Neural progenitor cell (in vitro differentiated cells): ENCODE measurements at places on chromosomes 5 and 9. TPM values are rescaled to one million over a fixed set of nuclear protein-coding genes. Genes with fewer than 3 reads are reported as not detected.
A peak's percentile ranks its signal among the peaks of the same experiment; 100 is the strongest.

The TMEM171 gene
- total RNA-seq, result not detected in 2 replicates

The HNRNPA0 gene
- 49.8 and 71.4 TPM in 2 replicates for total RNA-seq

The SH3PXD2B gene
- 27.3 and 46.3 TPM in 2 replicates for total RNA-seq

The PCDHGB7 gene
- 21.1 and 23.9 TPM in 2 replicates for total RNA-seq

The PCDHB4 gene
- 1.9 and 2.3 TPM in 2 replicates for total RNA-seq

The HTR4 gene
- 0.06 TPM in 1 of 2 replicates, not detected in the other for total RNA-seq

The LIX1 gene
- total RNA-seq, result 114 and 164 TPM in 2 replicates

The PCBD2 gene
- total RNA-seq, result 2.2 and 5.0 TPM in 2 replicates

The SHISAL2B gene
- total RNA-seq, result 10.4 and 17.8 TPM in 2 replicates

The SLC36A3 gene
- total RNA-seq, result not detected in 2 replicates

The CSF2 gene
- not detected in 2 replicates for total RNA-seq

The RANBP17 gene
- total RNA-seq, result 38.7 and 49.7 TPM in 2 replicates

GRCh38 chr9:133779516-133780403, 41.6 kb upstream of the SARDH start:
- no peak for DNase-seq

GRCh38 chr9:135093111-135093510, 5.6 kb downstream of the OLFM1 start:
- DNase-seq, result no peak

GRCh38 chr5:134093351-134093750, 21.1 kb upstream of the TCF7 start:
- no peak for DNase-seq

GRCh38 chr9:132451276-132451675, 41.3 kb downstream of the CFAP77 start:
- DNase-seq, result no peak

- no peak for DNase-seq
Measured at GRCh38 chr5:93583439-93583767, 381 bp downstream of the NR2F1 start.

DNA sequence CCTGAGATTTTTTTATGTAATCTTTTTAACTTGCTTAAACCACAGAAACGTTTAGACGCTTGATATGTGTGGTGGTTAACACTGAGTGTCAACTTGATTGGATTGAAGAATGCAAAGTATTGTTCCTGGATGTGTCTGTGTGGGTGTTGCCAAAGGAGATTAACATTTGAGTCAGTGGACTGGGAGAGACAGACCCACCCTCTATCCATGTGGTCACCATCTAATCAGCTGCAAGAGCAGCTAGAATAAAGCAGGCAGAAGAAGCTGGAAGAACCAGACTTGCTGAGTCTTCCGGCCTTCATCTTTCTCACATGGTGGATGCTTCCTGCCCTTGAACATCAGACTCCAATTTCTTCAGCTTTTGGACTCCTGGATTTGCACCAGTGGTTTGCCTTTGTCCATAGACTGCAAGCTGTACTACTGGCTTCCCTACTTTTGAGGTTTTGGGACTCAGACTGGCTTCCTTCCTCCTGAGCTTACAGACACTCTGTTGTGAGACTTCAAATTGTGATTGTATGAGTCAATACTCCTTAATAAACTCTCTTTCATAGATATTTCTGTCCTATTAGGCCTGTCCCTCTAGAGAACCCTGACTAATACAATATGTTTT, 816.0 kb upstream of the CDH9 start:
- DNase-seq, result no peak

GRCh38 chr5:137845472-137845871, 22.2 kb upstream of the MYOT start:
- DNase-seq, result no peak

DNA sequence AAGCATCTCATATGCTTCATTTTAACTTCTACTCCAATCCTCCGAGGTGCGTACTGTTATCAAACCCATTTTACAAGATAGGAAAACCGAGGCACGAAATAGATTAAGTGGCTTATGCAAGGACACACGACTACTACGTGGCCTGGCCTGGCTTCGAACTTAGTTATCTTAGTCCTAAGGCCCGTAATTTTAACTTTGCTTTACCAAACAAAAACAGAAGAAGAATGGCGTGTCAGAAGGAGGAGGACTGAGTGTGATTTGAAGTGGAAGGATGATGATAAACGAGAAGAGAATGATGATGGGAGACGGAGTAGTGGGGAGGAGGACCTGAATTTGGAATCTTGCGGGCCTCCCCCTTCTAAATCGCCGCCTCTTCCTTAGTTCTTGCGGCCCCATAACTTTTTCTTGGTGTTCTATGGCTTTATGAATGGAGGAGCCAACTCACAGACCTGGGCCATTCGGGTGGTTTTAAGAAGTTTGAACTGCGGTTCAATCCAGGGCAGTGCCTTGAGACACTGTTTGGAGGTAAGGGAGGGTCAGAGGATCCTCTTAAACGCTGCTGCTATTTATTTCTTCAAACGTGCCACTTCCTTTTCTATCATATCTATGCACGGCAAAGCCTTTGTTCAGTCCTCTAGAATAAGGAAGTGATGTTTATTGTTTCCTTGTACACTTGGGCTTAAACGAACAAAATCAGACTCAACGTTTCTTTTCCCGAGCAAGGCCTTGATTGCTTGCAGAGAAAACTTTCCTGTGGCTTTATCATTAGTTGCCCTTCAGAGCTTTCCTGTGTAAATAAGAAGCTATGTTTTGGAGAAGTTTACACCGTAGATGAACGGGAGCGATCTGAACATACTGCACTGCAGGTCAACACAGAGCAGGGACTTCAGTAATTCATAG, 795 bp downstream of the CNOT8 start:
- no peak for DNase-seq

GRCh38 chr5:83376461-83376860, 95.1 kb upstream of the VCAN start:
- DNase-seq, result no peak

- no peak for DNase-seq
Measured at GRCh38 chr5:1330146-1330846, 14.6 kb downstream of the CLPTM1L start.

DNA sequence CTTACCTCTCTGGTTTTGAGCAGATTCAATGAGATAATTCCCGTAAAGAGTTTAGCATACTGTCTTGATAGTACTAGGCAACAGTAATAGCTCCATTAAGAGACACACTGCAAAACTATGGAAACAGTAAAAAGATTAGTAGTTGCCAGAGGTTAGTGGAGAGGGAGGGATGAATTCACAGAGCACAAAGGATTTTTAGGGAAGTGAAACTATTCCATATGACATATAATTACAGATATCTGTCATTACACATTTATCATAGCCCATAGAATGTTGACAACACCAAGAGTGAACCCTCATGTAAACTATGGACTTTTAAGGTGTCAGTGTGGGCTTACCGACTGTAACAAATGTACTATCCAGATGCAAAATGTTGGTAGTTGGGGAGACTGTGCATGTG, 176.4 kb upstream of the PLCXD3 start:
- DNase-seq, result no peak

DNA sequence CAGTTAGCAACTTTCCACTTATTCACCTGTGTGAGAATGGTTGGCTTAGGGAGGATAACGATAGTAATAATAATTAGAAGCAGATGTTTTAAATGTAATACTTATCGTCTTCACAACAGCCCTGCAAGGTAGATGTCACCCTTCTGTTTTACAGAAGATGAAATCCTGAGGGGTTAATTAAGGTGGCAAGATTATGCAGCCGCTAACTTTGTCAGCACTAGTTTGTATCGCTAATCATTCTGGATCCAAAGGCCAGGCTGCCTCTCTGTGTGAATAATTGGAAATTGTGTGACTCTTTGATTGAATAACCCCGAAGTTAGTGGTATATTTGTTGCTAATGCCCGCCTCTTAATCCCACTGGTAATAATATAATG, 635 bp downstream of the IFT74 start:
- DNase-seq, result peak; percentile 24

DNA sequence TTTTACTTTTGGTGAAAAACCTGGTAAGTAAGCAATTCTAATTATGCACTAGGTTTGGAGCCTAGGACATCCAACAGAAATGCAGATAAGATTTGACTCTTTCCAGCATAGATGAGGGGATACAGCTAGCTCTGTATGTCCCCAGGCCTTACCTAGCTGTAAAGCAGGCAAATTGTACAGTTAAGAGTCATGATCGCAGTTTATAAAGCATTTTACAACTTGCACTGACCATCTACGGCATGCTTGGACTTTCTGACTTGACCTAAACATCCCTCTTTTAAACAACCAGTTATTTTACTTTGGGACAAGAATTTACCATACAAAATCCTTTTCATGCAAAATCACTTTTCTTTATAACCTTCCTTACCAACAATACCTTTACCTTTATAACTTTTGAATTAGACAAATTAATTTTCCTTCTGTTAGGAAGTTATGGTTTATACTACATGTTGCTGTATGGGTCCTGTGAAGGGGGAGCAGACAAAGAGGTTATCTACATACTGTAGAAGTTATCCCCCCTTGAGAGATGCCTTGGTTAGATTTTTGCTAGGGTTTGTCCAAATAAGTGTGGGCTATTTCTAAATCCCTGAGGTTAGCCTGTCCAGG, 36.8 kb downstream of the FGD3 start:
- DNase-seq, result peak; percentile 50

DNA sequence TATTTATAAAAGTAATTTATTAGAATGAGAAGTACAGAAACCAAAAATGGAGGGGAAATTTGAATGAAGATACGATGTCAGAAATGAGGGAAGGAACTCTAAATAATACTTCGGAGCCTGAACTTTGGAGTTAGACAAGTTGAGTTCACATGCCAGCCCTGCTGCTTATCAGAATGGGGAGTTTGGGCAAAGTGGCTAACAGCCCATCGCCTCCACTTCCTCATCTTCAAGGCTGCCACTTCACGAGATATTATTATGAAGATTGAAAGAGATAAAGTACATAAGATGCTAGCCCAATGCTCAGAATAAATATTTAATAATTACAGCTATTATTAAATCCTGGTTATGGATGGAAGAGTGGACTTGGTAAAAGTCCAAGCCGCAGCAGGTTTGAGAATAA, 56.2 kb upstream of the ABCA1 start:
- no peak for DNase-seq

GRCh38 chr5:172669386-172670004, 28.4 kb downstream of the NEURL1B start:
- DNase-seq, result no peak

GRCh38 chr5:126686451-126687126, 85.8 kb downstream of the PHAX start:
- no peak for DNase-seq

- peak; percentile 65 for DNase-seq
Measured at GRCh38 chr9:130659699-130660248, 4.6 kb upstream of the PRDM12 start.

- no peak for DNase-seq
Measured at GRCh38 chr9:86636519-86636918, 282.3 kb upstream of the TUT7 start.

DNA sequence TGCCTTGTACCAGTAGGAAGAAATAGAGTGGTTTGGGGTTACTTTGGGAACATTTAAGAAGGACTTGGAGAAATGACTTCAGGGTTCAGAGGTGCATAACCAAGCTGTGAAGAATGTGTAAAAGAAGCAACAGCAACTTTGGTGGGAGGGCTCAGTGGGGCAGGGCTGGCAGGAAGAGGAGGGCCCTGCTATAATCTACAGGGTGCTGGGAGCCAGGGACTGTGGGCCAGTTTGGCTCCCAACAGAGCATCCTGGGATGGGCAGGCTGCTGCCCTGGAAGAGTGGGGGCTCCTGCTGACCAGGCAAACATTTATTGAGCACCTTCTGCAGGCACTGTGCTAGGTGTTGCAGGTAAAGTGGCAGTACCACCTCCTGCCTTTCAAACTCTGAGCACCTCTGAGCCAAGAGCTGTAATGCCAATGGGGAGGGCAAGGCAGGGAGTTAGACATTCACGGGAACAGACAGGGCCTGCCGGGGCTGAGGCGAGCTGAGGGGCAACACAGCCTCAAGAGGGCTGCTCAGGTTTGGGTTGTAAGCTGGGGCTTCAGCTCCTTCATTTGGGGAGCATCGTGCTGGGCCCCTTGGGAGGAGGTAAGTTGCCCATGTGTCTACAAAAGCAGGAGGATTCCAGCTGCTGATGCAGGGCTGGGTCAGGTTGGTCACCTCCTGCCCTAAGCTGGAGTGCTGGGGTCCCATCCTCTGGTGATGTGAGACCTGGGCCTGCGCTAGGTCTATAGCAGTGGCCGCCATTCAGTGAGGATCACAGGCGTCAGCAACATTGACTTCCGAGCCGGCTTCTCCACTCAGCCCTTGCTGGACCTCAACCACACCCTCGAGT, 30.6 kb downstream of the HMCN2 start:
- DNase-seq, result no peak

- peak; percentile 74 for DNase-seq
Measured at GRCh38 chr9:132556714-132557113, 25.7 kb upstream of the BARHL1 start.

DNA sequence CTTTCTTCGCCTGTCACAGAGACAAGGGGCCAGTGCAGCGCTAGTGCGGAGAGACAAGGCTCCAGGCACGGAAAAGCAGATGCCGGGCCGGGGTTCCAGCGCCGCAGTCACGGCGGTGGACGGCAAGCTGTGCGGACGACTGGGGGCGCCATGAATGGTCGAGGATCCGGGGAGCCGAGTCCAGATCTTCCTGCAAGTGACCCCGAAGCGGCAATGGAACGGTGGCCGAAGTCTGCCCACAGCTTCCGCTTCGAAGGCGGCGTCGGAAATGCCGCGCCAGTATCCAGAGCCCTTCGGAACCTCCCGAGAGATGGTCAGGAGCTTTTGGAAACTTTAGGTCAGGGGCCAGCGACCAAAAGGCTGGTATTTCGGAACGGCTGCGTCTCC, 601 bp upstream of the FAF2 start:
- DNase-seq, result no peak

DNA sequence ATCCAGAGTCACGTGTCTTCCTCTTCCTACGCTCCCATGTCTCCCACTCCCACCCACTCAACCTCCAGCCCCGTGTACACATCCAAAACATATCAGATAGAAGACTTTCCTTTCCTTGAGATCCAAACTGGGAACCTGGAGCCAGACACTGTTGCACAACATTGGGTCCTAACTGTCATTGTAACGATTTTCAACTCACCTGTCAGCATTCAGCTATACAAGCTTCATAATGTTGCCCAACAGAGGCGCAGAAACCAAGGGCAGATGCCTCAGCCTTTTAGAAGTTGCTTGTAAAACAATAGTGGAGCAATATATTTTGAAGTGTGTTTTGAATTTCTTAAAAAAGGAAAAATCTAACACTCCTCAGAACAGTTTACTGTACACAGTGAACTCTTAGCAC, 84.9 kb upstream of the GLIS3 start:
- DNase-seq, result no peak

GRCh38 chr9:107929443-107929842, 439.9 kb upstream of the KLF4 start:
- no peak for DNase-seq
